ENCODE measurements at places on chromosomes 2 and 18.

DNA sequence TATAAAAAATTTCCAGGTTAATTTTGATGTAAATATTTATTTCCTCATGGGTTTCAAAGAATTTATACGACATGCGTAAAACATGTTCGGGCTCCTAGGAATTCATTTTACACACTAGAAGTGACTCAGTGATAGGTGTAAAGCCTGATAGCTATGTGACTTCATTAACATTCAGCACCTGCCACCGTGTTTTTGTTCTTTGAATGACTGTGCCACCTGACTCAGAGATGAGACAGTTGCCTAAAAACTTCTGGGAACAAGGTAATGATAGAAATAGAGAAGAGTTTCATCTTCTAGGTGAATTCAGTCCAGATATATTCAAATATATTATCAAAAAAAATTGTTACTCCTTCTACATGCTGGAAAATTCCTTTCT lies 10.0 kb downstream of the IL1R2 start:
- no peak for DNase-seq

DNA sequence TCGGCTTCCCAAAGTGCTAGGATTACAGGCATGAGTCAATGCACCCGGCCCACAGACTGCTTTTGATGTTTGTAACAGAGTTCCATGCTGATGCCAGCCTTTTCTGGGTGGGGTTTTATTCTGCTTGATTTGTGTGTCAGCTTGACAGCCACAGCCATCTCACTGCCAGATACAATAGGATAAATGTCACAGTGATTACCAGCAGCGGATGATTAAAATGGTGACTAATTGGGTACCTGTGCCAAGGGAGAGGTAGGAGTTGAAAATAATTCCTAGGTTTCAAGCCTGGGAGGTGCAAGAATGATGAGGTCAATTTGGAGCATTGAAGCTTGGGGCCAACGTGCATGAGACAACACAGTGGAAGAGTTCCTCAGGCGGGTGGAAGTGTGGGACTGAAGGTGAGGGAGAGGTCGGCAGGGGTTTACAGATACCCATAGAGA lies 39.4 kb downstream of the SH2D6 start:
- DNase-seq: no peak

GRCh38 chr2:127810156-127810618 lies 784 bp downstream of the WDR33 start:
- DNase-seq: no peak

DNA sequence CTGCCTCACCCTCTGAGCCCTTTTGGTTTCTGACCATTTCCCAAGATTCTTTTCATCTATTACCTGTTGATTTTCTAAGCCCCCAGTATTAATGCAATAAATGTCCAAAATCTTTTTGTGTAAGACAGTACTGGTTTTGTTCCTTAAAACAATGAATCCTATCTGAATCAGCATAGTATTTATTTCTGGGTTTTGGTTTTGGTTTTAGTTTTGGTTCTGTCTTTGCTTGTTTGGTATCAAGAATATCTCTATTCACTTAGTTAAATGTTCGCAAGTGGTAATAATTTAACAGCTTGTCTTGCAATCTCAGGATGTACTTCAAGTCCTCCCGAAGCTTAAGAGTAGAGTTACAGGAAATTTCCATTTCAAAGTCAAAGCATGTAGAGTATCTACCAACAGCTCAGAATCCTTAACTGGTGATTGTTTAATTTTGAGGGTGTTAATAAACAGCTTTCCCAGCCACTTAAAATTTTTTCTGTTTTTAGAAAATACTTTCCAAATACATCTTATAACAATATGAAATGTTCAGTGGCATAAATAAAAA lies 67.7 kb upstream of the NEDD4L start:
- no peak for DNase-seq

DNA sequence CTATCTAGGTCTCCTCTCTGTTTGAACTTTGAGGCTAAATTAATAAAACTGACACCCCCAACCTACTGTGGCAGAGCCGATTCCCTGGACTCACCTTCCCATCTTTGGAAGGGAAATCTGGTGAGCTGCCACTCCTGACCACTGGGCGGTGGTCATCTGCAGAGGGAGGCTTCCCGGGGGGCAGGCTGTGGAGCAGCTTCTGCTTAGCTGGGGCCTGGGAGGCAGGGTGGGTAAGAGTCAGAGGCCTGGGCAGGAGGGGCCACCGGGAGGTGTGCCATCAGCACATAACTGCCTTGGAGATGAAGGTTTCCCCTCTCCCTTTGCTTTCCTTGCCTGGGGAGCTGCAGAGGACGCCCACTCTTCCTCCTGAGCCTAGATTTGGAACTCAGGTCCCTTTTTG lies 2.3 kb upstream of the NPPC start:
- DNase-seq: no peak
